ENCODE measurements at places on chromosomes 13 and 19. TPM values are rescaled to one million over a fixed set of nuclear protein-coding genes. Genes with fewer than 3 reads are reported as not detected.

ONECUT3 gene
- not detected for total RNA-seq

GJA3 gene
- 0.52 TPM for total RNA-seq

COL4A1 gene
- total RNA-seq, result 41.0 TPM

COL5A3 gene
- total RNA-seq, result 31.9 TPM

SELENOV gene
- not detected for total RNA-seq

APLP1 gene
- 2.2 TPM for total RNA-seq

CRB3 gene
- total RNA-seq, result 75.7 TPM

PDX1 gene
- total RNA-seq, result not detected

SHISA2 gene
- total RNA-seq, result 1.8 TPM

PGLYRP2 gene
- total RNA-seq, result not detected

AKT2 gene
- 129 TPM for total RNA-seq

UBE2L5 gene
- total RNA-seq, result not detected

ZNF584 gene
- 24.1 TPM for total RNA-seq

PRKD2 gene
- 120 TPM for total RNA-seq

ACP7 gene
- total RNA-seq, result 46.5 TPM

DUXA gene
- not detected for total RNA-seq

CYP4F3 gene
- 7.4 TPM for total RNA-seq

DOCK9 gene
- total RNA-seq, result 189 TPM

ADPRHL1 gene
- total RNA-seq, result 1.9 TPM

SIAH3 gene
- total RNA-seq, result 0.02 TPM

C13orf46 gene
- 1.4 TPM for total RNA-seq

LILRA1 gene
- 0.23 TPM for total RNA-seq

S1PR2 gene
- total RNA-seq, result 10.5 TPM

NLRP4 gene
- not detected for total RNA-seq

FXYD7 gene
- total RNA-seq, result not detected

OR10H4 gene
- not detected for total RNA-seq

GET3 gene
- total RNA-seq, result 43.2 TPM

HRC gene
- 1.1 TPM for total RNA-seq

ZNF578 gene
- 0.56 TPM for total RNA-seq

TUBB4A gene
- 3.1 TPM for total RNA-seq

CCNE1 gene
- 11.2 TPM for total RNA-seq

EVI5L gene
- total RNA-seq, result 19.9 TPM

PCDH20 gene
- 1.8 TPM for total RNA-seq

SLITRK6 gene
- total RNA-seq, result 10.3 TPM

ZNF69 gene
- 2.0 TPM for total RNA-seq

ADGRE2 gene
- total RNA-seq, result 10.7 TPM

SSC5D gene
- 0.64 TPM for total RNA-seq

KLK2 gene
- total RNA-seq, result not detected

FLT1 gene
- total RNA-seq, result 16.3 TPM

DDX39A gene
- total RNA-seq, result 65.7 TPM

CACNG8 gene
- total RNA-seq, result 0.08 TPM

NKPD1 gene
- total RNA-seq, result 100 TPM

CADM4 gene
- total RNA-seq, result 22.3 TPM

CAPS gene
- 12.7 TPM for total RNA-seq

SIGLEC8 gene
- 0.38 TPM for total RNA-seq

ZNF560 gene
- not detected for total RNA-seq

OPA3 gene
- 15.7 TPM for total RNA-seq

NFIX gene
- total RNA-seq, result 152 TPM

PSG1 gene
- total RNA-seq, result not detected

ZNF544 gene
- total RNA-seq, result 45.2 TPM

ALG5 gene
- 23.5 TPM for total RNA-seq

PSG6 gene
- total RNA-seq, result not detected

Measured in lower leg skin (tissue), 4 donors.